ENCODE measurements at places on chromosomes 12 and 14.

GRCh38 chr12:53353257-53353655 lies 17.1 kb upstream of the SP7 start:
- DNase-seq = no peak

DNA sequence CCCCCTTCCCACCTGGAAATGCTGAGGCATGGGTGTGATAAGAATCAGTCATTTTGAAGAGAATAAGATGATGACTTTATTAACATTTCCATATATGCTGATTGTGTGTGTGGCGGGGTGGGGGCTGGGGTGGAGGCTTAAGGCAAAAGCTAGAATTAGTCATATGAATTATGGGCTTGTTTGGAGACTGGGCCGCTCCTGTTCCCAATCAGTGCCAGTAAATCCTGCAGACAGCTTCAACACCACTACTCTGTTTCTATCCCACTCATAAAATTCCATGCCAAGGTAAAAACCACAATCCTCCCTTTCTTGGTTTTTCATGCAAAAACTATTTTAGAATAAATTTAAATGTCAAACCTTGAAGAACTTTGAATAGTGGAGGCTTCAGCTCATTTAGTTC lies 29.9 kb upstream of the SLC38A2 start:
- DNase-seq = no peak

DNA sequence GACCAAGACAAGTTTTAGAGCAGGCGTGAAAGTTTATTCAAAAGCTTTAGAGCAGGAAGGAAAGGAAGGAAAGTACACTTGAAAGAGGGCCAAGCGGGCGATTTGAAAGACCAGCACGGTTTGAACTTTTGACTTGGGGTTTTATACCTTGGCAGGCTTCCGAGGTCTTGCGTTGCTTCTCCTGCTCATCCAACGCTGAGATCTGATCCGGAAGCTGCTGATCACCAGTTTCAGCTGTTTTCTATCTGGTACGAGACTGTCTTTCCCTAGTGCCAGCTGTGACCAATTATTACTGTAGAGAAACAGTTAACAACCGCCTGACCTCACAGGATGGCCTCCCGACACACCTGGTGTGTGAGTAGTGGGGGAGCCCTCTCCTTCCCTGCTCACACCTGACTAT lies 20.6 kb upstream of the SNRPF start:
- no peak for DNase-seq

- DNase-seq = no peak
These were observed 421 bp downstream of the FCF1 start for GRCh38 chr14:74713395-74713735.

- no peak for DNase-seq
These were observed 832.9 kb upstream of the FBXO33 start for GRCh38 chr14:40265096-40265495.

DNA sequence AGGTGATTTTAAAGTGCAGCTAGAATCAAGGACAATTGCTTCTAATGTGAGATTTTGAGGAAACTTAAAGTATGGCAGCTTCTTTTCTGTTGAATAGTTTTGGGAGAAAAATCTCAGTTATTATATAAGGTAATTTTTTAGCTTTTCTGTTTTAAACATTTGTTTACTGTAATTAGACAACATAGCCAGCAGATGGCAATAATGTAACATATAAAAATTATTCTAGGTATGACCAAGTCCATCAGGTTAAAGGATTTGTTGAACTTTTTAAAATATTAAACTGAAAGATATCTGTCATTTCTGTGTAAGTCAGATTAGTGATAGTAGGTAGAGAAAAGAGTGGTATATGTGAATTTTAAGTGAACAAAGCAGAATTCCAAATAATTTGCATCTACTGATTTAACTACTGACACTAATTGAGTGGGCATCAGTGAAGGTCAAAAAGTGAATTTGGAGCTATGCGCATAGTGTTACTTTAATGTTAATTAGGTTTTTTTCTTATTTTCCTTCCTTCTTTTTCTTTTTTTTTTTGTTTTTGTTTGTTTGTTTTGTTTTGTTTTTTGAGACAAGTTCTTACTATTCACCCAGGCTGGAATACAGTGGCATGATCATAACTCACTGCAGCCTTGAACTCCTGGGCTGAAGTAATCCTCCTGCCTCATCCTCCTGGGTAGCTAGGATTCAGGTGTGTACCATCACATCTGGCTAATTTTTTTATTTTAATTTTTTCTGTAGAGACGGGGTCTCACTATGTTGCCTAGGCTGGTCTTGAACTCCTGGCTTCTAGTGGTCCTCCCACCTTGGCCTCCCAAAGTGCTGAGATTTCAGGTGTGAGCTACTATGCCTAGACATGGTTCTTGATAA lies 18.6 kb downstream of the PRORP start:
- no peak for DNase-seq

DNA sequence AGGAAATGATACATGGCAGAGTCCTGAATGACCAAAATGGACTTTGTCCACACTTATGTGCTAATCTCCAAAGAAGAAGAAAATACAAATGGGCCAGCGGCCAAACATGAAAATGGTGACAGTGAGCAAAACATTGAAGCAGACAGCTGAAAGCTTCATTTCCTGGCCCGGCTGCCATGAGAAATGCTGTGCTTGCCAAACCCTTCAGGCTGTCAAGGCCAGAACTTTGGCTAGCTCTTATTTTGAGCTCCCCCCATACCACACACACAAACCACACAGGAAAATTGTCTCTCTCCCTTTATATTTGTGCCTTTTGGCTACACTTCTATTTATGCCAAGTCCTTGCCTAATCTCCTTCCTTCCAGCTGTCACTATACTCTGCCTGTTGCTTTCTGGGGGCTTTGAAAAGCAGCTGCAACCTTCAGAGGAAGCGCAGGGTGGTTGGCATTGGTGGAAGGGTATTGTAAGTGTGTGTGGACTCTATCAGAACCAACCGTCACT lies 323.8 kb downstream of the RAD51B start:
- DNase-seq = no peak

DNA sequence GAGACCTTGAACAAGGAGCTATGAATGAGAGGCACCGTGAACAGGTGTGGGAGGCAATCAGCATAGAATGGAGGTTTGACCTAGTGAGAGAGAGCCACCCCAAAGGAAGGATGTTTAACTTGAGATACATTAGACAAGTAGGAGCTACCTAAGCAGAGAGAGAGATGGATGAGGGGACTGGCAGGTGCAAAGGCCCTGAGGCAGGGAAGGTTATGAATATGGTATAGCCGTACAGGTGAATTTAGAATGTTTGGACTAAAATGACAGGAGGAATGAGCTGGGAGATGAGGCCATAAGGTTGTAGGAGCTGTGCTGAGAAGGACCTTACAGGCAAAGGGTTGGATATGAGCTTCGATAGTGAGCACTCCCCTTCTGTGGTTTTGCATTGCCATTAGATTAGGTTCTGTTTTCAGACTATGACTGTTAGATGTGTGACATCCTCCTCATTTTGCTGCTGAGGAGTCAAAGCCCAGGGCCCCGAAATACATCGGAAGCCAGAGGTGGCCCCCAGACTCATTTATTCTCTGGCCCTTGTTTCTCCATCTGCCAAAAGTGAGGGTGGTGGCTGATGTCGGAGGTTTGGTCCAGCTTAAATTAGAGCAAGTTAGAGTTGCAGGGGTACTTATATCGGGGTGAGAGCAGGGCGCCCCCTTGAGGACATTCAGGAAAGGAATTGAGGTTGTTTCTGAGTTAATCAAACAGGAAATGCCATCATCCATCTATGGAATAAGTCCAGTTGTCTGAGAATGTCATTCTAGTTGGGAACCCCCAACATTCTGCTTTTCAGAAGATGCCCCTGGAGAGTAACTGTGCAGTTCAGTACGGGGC lies 29.4 kb downstream of the SLC24A4 start:
- DNase-seq = peak; percentile 16

GRCh38 chr14:95311752-95312151 lies 8.0 kb downstream of the CLMN start:
- no peak for DNase-seq

DNA sequence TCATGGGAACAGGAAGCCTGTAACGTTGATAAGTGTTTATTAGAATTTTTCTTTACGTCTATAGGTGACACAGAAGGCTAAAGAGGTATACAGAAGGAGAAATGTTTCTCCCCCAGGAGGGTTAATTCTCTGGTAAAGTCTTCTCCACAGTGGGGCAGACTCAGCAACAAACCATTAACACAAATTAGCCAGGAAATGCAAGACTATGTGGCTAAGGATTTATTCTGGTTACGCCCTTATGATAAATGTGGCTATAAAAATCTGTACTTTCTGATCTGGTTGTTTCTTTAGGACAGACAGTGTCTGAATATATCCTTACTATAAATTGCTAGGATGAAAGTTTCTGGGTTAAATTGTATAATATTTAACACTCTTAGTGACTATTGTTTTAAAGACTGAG lies 423.3 kb downstream of the FLRT2 start:
- no peak for DNase-seq

DNA sequence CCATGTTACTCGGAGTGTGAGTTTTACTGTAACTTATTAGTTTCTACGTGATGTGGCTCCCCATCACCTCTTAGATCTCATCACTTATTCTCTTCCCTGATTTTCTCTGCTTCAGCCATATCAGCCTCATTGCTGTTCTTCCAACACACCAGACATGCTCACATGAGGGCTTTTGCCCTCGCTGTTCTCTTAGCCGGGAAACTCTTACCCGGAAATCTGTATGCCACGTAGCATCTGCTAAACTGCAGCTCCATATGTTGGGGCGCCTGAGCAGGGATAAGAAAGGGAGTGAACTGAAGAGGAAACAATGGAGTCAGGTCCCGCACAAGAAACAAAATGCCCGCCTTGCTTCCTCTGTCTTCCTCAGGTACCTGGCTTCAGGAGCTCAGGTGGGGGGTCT lies 16.6 kb downstream of the SMUG1 start:
- DNase-seq = no peak

DNA sequence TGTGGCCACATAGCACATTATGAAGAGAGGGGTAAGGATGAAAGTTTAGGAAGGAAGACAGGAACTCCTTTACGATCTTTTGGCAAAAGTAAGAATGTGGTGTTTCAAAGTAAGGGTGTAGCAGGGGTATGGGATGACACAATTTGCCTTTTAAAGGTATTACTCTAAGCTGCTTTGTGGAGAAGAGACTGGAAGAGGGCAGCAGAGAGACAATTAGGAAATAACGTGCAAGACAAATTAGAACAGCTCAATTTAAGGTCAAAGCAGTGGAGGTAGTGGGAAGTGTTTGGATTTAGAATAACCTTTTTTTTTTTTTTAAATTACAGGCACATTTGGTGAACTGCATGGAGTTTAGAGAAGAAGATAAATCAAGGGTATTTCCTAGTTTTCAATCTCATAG lies 342.6 kb downstream of the NOVA1 start:
- no peak for DNase-seq

DNA sequence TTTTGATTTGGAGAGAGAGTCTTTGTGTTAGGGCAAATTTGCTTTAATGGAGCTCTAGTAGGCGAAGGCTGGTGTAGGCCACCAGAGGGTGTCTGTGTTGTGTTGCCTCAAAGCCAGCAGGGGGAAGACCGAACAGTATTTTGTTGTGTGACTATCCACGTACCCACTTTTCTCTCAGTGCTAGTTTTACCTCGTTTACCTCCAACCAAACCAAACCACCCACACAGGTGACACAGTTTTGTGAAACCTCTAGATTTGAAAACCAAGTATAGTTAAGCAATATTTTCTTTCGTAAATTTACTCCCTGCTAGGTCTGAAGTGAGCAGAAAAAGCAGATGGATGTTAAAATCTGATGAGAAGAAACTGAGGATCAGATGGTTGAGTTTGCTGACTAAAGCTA lies 36.3 kb upstream of the NPFF start:
- DNase-seq = peak; percentile 57

DNA sequence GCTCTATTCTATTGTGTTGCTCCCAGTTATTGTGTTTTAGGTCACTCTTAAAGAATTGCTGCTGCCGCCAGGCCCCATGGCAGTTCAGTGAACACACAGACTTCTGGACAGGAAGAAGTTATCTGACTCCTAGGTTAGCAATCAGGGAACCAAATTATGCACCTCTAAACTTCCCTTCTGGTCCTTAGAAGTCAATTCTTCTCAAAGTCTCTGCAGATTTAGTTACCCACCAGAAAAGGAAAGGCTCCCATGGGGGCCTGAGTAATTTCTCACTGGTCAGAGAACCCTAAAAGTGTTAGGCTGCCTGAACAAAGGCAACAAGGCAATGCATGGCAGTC lies 10.0 kb downstream of the EMP1 start:
- no peak for DNase-seq

DNA sequence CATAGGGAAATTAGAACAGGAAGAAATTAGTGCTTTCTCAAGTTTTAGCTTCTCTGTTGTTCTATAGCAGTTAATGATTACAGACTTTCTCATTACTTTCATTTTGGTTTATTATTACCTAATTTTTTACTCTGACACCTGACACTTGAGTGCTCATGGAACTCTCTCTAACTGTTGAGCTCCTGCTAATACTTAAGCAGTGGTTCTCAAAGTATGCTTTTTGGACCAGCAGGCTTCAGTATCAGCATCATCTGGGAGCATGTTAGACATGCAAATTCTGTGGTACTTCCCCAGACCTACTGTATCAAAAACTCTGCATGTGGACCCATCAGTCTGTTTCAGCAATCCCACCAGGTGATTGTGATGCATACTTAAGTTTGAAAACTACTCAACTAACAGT lies 235.3 kb downstream of the CCDC91 start:
- no peak for DNase-seq

DNA sequence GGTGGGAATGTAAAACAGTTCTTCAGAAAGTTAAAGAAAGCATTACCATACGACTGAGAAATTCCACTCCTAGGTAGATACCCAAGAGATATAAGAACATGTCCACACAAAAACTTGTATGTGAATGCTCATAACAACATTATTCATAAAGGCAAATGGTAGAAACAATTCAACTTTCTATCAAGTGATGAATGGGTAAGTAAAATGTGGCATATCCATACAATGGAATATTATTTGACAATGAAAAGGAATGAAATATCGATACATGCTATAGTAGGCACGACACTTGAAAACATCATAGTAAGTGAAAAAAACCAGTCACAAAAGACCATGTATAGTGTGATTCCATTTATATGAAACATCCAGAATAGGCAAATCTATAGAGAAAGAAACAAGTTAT lies 71.3 kb downstream of the GALNT8 start:
- no peak for DNase-seq

GRCh38 chr12:109858764-109859163 lies 21.6 kb downstream of the GLTP start:
- no peak for DNase-seq

Measured in iPS DF 6.9 (cell line).